ENCODE measurements at places on chromosomes 7 and 10.

DNA sequence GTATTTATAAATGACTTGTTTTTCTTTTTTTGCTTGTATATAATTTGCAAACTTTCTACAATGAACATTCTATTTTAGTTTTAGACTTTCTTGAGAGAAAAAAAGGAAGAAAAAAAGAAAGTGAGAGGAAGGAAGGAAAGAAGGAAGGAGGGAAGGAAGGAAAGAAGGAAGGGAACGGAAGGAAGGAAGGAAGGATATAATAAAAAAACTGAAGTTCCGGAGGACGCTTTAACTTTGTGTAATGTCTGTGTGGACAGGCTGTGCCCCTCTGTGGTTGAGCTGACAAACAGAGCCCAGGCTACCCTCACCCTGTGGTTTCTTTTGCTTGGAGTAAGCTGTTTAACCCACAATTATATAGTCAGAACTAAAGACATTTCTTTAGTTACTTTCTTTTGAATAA lies 108.7 kb downstream of the SEMA3D start:
- no peak overlapping the region for H3K4me3 ChIP-seq
- H3K27me3 ChIP-seq: no peaks in the 10 kb centered on the region
- H3K36me3 ChIP-seq: peaks cover 1% of the 10 kb centered on the region
- no peak for DNase-seq
- H3K27ac ChIP-seq: no peak overlapping the region
- no peaks in the 10 kb centered on the region for H3K4me1 ChIP-seq

- H3K27ac ChIP-seq: no peak overlapping the region
- no peak overlapping the region for H3K4me3 ChIP-seq
- no peaks in the 10 kb centered on the region for H3K27me3 ChIP-seq
Measured at GRCh38 chr7:87452279-87452678, 23.2 kb downstream of the ABCB4 start.

DNA sequence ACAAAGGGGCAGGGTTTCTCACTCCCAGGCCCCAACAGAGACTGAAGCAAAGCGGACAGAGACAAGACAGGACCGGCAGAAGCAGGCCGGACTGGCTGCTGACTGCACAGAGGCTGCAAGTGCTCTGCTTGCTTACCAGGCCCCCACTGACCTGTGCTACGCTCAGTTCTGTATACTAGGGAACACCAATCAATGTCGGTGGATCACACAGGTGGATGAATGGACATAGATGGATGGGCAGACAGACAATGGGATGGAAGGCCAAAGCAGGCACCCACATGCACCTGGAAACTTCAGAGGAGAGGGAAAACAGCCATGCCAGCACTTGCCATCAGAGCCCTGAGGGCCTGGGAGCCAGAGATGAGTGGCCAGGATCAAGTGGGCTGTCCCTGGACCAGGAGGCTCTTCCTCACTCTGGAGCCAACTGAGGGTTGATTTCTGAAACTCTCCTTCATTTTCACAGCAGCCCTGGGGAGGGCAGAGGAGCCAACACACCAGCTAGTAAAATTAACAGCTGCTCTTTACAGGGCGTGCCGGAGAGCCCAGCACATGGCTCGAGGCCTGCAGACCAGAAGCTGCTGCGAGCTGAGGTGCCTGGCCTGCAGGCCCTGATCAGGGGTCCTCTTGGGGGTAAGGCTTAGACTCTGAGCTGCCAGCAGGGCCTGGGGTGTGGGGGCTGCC lies 243.6 kb downstream of the KCNMA1 start:
- no peak overlapping the region for H3K4me3 ChIP-seq
- H3K4me1 ChIP-seq: no peaks in the 10 kb centered on the region
- no peak overlapping the region for H3K27ac ChIP-seq
- H3K36me3 ChIP-seq: no peaks in the 10 kb centered on the region
- H3K27me3 ChIP-seq: no peaks in the 10 kb centered on the region
- no peak for DNase-seq

DNA sequence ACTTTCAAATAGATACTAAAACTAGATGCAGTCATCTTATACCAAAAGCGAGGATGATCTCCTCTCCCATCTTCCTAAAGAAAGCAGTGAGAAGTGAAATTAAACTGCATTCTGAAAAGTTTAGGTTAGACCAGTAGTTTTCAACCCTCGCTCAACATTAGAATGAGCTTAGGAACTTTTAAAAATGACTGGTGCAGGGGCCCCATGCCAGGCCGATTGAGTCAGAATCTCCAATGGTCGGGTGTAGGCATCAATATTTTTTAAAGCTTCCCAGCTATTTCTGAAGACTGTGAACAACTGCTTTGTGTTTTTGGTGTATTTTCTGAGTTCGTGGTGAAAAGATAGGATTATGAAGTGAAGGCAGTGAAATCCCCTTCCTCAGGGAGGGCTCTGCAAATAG lies 146.0 kb downstream of the VTI1A start:
- peaks cover 16% of the 10 kb centered on the region for H3K36me3 ChIP-seq
- no peak overlapping the region for H3K4me3 ChIP-seq
- no peak overlapping the region for H3K27ac ChIP-seq
- H3K4me1 ChIP-seq: no peaks in the 10 kb centered on the region
- H3K27me3 ChIP-seq: no peaks in the 10 kb centered on the region

DNA sequence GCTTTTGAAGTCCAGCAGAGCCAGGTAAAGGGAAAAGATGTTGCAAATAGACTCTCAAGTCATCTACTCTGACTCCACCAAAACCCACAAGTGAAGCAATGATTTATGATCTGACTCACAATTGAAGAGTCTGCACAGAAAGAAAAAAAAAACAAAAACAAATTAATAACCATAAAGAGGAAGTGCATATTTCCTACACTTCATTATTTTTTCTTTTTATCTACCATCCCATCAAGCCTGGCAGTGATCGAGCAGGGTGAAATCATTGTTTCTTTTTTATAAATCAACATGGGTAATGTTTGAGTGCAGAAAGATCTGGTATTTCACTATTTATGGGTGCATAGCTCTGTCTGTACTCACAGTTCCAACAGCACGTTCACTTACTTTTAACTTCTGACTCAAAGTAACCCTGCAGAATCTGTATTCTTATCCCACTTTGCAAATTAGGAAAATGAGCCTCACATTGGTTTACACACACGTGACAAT lies 829.0 kb downstream of the TNS3 start:
- DNase-seq: no peak
- H3K36me3 ChIP-seq: no peaks in the 10 kb centered on the region
- H3K4me1 ChIP-seq: no peaks in the 10 kb centered on the region

GRCh38 chr10:16812676-16813075 lies 4.5 kb downstream of the RSU1 start:
- H3K4me1 ChIP-seq: peaks cover 17% of the 10 kb centered on the region
- no peak for DNase-seq
- no peaks in the 10 kb centered on the region for H3K27me3 ChIP-seq
- no peak overlapping the region for H3K27ac ChIP-seq
- H3K4me3 ChIP-seq: no peak overlapping the region

- no peaks in the 10 kb centered on the region for H3K27me3 ChIP-seq
- no peak overlapping the region for H3K4me3 ChIP-seq
- H3K36me3 ChIP-seq: peaks cover 21% of the 10 kb centered on the region
- no peak overlapping the region for H3K27ac ChIP-seq
- DNase-seq: no peak
Measured at GRCh38 chr10:118748041-118748440, 6.7 kb downstream of the CACUL1 start.

GRCh38 chr7:28536259-28536658 lies 123.9 kb downstream of the CREB5 start:
- H3K4me1 ChIP-seq: peaks cover 13% of the 10 kb centered on the region
- no peak for DNase-seq
- no peak overlapping the region for H3K27ac ChIP-seq

- no peaks in the 10 kb centered on the region for H3K36me3 ChIP-seq
- H3K4me1 ChIP-seq: no peaks in the 10 kb centered on the region
Measured at GRCh38 chr7:136693166-136694119, 175.0 kb upstream of the CHRM2 start.

DNA sequence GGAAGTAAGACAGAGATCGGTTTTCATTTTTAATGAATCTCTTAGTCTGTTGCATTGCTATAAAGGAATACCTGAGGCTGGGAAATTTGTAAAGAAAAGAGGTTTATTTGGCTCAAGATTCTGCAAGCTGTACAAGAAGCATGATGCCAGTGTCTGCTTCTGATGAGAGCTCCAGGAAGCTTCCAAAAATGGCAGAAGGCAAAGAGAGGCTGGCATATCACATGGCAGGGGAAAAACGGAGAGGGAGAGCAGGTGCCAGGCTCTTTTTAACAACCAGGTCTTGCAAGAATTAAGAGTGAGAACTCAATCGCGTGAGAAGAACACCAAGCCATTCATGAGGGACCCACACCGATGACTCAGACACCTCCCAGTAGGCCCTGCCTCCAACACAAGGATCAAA lies 125.0 kb upstream of the THSD7A start:
- H3K27ac ChIP-seq: no peak overlapping the region
- no peaks in the 10 kb centered on the region for H3K27me3 ChIP-seq
- H3K4me3 ChIP-seq: no peak overlapping the region
- no peak for DNase-seq

- H3K36me3 ChIP-seq: no peaks in the 10 kb centered on the region
- H3K27ac ChIP-seq: no peak overlapping the region
- H3K4me3 ChIP-seq: no peak overlapping the region
- H3K4me1 ChIP-seq: no peaks in the 10 kb centered on the region
- no peaks in the 10 kb centered on the region for H3K27me3 ChIP-seq
- no peak for DNase-seq
Measured at GRCh38 chr7:109529712-109530111, 960.0 kb downstream of the DNAJB9 start.

GRCh38 chr10:110275128-110275729 lies 29.5 kb downstream of the SMNDC1 start:
- H3K36me3 ChIP-seq: peaks cover 2% of the 10 kb centered on the region
- H3K27me3 ChIP-seq: no peaks in the 10 kb centered on the region
- H3K4me3 ChIP-seq: no peak overlapping the region
- no peak for DNase-seq

GRCh38 chr7:85719981-85720953 lies 533.4 kb upstream of the SEMA3D start:
- H3K27me3 ChIP-seq: no peaks in the 10 kb centered on the region
- no peak for DNase-seq
- no peaks in the 10 kb centered on the region for H3K4me1 ChIP-seq
- no peak overlapping the region for H3K27ac ChIP-seq
- H3K36me3 ChIP-seq: no peaks in the 10 kb centered on the region
- no peak overlapping the region for H3K4me3 ChIP-seq

GRCh38 chr10:128812000-128812399 lies 655.0 kb upstream of the MGMT start:
- no peak for DNase-seq
- no peaks in the 10 kb centered on the region for H3K27me3 ChIP-seq
- no peaks in the 10 kb centered on the region for H3K36me3 ChIP-seq
- H3K27ac ChIP-seq: no peak overlapping the region
- no peaks in the 10 kb centered on the region for H3K4me1 ChIP-seq

DNA sequence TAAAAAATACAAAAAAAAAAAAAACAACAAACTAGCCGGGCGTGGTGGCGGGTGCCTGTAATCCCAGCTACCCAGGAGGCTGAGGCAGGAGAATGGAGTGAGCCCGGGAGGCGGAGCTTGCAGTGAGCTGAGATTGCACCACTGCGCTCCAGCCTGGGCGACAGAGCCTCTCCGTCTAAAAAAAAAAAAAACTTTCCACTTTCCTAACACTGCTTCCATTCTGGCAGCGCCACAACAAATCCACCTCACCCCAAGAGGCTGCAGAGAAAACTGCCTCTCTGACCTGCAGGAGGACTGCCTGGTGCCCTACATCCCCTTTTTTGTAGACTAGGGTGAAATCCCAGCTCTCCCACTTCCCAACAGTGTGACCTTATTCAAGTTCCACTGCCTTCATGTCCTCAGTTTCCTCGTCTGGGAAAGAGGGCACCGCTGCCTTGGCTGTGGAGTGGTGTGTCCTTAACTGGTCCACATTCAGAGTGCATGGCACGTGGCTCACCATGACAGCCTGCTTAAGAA lies 2.6 kb upstream of the MBL2 start:
- no peaks in the 10 kb centered on the region for H3K4me1 ChIP-seq
- H3K27me3 ChIP-seq: peaks cover 2% of the 10 kb centered on the region
- no peak overlapping the region for H3K27ac ChIP-seq
- DNase-seq: no peak
- H3K4me3 ChIP-seq: no peak overlapping the region
- H3K36me3 ChIP-seq: no peaks in the 10 kb centered on the region

DNA sequence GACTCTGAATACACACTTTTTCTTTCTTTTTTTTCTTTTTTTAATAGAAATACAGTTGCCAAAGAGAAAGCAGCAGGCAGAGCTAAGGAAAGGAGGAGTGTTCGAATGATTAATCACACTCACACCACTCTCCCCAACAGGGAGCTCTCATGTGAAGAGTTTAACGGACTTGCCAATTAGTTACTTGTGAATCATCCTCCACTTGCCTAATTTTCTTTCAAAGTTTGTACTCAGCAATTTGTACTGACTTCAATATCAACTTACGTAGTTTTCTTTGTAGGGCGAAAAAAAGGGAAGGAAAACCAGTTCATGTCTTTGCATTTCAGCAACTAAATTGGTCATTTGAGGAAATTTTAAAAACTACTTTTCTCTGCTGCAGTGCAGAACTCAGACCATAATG lies 109.2 kb downstream of the PIP4K2A start:
- peaks cover 53% of the 10 kb centered on the region for H3K4me1 ChIP-seq
- peak overlapping the region; percentile 83 for H3K4me3 ChIP-seq
- peak overlapping the region; percentile 91 for H3K27ac ChIP-seq
- peak; percentile 46 for DNase-seq
- H3K36me3 ChIP-seq: peaks cover 22% of the 10 kb centered on the region

- no peak for DNase-seq
- H3K36me3 ChIP-seq: peaks cover 10% of the 10 kb centered on the region
- no peak overlapping the region for H3K27ac ChIP-seq
- no peaks in the 10 kb centered on the region for H3K27me3 ChIP-seq
Measured at GRCh38 chr10:70884741-70885140, 3.6 kb downstream of the PCBD1 start.

DNA sequence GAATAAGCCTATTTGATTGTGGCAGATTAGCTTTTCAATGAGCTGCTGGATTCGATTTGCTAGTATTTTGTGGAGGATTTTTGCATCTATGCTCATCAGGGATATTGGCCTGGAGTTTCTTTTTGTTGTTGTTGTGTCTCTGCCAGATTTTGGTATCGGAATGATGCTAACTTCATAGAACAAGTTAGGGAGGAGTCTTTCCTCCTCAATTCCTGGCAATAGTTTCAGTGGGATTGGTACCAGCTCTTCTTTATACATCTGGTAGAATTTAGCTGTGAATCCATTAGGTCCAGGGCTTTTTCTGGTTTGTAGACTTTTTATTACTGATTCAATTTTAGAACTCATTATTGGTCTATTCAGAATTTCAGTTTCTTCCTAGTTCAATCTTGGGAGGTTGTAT lies 43.4 kb upstream of the KLF14 start:
- no peak overlapping the region for H3K27ac ChIP-seq
- H3K4me3 ChIP-seq: no peak overlapping the region
- no peaks in the 10 kb centered on the region for H3K36me3 ChIP-seq
- no peaks in the 10 kb centered on the region for H3K4me1 ChIP-seq
- no peak for DNase-seq
- H3K27me3 ChIP-seq: peaks cover 9% of the 10 kb centered on the region

- H3K36me3 ChIP-seq: peaks cover 37% of the 10 kb centered on the region
- DNase-seq: no peak
- H3K27me3 ChIP-seq: no peaks in the 10 kb centered on the region
- no peaks in the 10 kb centered on the region for H3K4me1 ChIP-seq
Measured at GRCh38 chr10:58209669-58210068, 58.0 kb downstream of the IPMK start.

- H3K27ac ChIP-seq: no peak overlapping the region
- DNase-seq: no peak
- H3K36me3 ChIP-seq: no peaks in the 10 kb centered on the region
- H3K4me1 ChIP-seq: no peaks in the 10 kb centered on the region
- H3K4me3 ChIP-seq: no peak overlapping the region
Measured at GRCh38 chr7:93476491-93477344, 97.8 kb downstream of the CALCR start.

Data from memory B cell (primary cell).